ENCODE measurements at places on chromosomes 3 and 15. TPM values are rescaled to one million over a fixed set of nuclear protein-coding genes. Genes with fewer than 3 reads are reported as not detected.

The ITIH4 gene
- total RNA-seq: 0.61 TPM

The KPNA4 gene
- 30.2 TPM for total RNA-seq

The ADAMTSL3 gene
- 0.34 TPM for total RNA-seq

The EXD1 gene
- total RNA-seq: 0.14 TPM

The PLD1 gene
- total RNA-seq: 8.3 TPM

The PRR20G gene
- total RNA-seq: 2.8 TPM

The GOLGA6B gene
- not detected for total RNA-seq

The NME9 gene
- not detected for total RNA-seq

The GPR160 gene
- total RNA-seq: 2.1 TPM

The GRK7 gene
- 0.02 TPM for total RNA-seq

The C2CD4A gene
- total RNA-seq: 0.17 TPM

The GOLGA6L9 gene
- total RNA-seq: 1.8 TPM

The CCR5 gene
- not detected for total RNA-seq

The RBPMS2 gene
- total RNA-seq: 8.3 TPM

The DZIP1L gene
- 11.0 TPM for total RNA-seq

The ACTL6A gene
- 48.3 TPM for total RNA-seq

The KY gene
- total RNA-seq: 0.09 TPM

The SCAPER gene
- total RNA-seq: 3.7 TPM

The CRTAP gene
- total RNA-seq: 297 TPM

The SPATA12 gene
- total RNA-seq: 0.29 TPM

The C3orf85 gene
- total RNA-seq: not detected

The GTPBP8 gene
- 14.9 TPM for total RNA-seq

The PP2D1 gene
- not detected for total RNA-seq

All from A549 treated with AZD2906 at 1 μM for 4 hours (cell line).